ENCODE measurements at places on chromosomes 4 and X. TPM values are rescaled to one million over a fixed set of nuclear protein-coding genes. Genes with fewer than 3 reads are reported as not detected.

Gene CLDN2
- total RNA-seq = 0.09 TPM

Gene RIBC1
- total RNA-seq = 0.31 TPM

DNA sequence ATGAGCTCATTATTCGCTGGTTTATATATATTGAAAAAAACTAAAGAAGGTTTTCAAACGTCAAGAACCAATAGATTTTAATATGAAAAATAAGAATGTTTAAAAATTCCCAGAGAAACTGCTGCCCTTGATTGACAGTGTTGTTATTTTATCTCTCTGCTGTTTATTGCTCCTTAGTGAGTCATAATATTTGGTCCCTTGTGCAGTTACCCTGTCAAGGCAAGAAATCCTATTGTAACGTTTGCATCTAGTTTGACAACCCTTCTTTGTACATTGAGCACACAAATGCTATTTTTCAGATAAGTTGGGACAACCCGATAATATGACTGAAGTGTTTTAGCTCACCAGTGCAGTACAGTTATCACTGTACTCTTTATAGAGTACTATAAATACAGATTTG lies 349.4 kb downstream of the CCSER1 start:
- DNase-seq = no peak

DNA sequence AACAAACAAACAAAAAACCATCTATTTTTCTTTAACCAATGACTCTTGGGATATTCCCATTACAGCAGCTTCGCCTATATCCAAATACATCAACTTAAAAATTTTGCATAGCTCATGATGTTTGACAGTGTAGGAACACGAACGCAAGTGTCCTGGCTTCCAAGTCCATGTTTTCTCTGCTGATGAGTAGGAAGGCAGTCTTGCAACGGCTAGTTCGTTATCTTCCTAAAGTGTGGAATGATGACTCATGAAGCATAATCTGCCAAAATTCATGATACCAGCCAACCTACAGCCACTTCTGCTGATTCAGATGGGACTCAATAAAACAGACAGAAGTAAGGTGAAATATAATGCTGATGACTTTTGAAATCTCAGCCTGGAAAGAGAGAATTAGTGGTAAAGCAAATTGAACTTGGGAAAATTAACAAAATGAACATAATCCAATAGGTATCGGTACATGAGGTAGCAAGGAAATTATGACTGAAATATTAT lies 6.4 kb upstream of the SEPTIN11 start:
- DNase-seq = no peak

DNA sequence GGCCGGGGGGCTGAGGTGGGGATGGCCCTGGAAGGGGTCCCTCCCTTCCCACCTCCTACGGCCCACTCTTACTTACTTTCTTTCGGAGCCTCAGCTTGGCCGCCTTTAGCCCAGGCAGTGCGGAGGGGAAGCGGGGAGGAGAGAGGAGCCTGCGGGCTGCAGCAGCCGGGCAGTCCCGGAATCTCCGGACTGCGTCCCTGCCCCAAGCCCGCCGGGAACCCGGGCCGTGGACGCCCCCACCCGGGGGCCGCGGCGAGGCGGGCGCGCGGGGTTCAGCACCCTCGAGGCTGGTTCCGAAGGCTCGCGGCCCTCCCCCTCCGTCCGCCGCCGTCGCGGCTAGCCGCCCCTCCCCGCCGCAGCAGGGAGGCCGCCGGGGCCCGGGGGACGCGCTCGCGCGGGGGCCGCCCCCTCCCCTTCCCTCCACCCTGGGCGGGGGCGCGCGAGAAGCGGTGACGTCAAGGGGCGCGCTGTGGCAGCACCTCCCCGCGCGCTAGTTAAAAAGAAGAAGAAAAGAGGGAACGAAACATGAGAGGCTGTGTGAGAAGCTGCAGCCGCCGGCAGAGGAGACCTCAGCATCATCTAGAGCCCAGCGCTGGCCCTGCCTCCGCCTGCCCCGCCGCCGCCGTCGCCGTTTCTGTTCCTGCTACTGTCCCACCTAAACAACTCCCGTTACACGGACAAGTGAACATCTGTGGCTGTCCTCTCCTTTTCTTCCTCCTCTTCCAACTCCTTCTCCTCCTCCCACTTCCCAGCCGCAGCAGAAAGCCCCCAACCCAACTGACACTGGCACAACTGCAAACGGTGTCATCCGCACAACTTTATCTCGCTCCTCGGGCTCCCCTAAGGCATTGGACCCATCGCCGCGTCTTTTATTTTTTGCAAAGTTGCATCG lies at the start of gene HHIP:
TSS of gene HHIP (plus strand) at position 526 of the 892 bp plus-strand sequence. CDS start 520 bp downstream, outside the sequence.
- DNase-seq = peak; percentile 87

DNA sequence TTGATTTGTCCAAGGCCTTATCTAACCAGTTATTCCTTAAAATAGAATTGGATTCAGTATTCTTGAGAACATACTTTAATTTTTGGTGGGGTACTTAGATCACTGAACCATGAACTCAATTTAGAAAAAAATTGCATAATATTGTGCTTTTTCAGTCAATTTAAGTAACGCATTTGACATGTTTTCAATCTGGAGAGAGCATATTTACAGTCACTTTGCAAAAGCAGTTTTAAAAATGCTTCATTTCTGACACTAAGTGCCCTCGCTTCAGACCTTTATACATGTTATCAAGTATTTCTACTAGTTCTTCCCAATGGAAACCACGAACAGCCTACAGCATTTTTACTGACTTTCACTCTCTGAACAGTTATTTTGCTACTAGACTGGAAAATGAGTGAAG lies 257.1 kb upstream of the NDST4 start:
- no peak for DNase-seq

Gene TKTL2
- total RNA-seq = not detected

GRCh38 chr4:183596067-183596757 lies 62.8 kb downstream of the RWDD4 start:
- DNase-seq = no peak

GRCh38 chr4:2907706-2908293 lies 55.4 kb downstream of the NOP14 start:
- no peak for DNase-seq

- no peak for DNase-seq
Measured at GRCh38 chrX:69038188-69038587, 127.1 kb downstream of the PJA1 start.

DNA sequence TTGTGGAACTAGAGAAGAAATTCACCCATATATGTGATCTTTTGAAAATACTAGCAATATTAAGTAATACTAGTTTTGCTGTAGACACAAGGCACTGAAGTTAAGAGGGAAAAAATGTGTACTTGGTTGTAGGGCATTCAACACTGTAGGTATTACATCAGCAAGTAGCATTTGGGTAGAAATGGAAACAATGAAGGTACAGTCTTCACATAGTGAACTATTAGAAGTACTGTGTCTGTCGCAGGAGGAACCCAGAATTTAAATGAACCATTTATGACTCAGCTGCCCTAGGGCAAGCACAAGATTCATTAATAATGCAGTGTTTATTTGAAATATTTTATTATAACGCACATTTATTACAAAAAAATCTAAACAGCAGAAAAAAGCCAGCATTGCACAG lies 572.7 kb upstream of the TENM3 start:
- DNase-seq = no peak

GRCh38 chr4:120730777-120731320 lies 191.7 kb downstream of the PRDM5 start:
- no peak for DNase-seq

- DNase-seq = peak; percentile 60
Measured at GRCh38 chr4:147707892-147708672, 23.8 kb upstream of the ARHGAP10 start.

GRCh38 chr4:110032603-110033002 lies 119.9 kb downstream of the EGF start:
- DNase-seq = peak; percentile 20

Gene TAB3
- 8.1 TPM for total RNA-seq

All from muscle of leg (tissue), 16 donors.